Right ventricle myocardium inferior (tissue), 1 donor: ENCODE measurements at places on chromosomes 5 and 9. TPM values are rescaled to one million over a fixed set of nuclear protein-coding genes. Genes with fewer than 3 reads are reported as not detected.

GRCh38 chr5:36334315-36334714 lies 32.6 kb upstream of the RANBP3L start:
- DNase-seq: no peak

TMC1 gene
- not detected for total RNA-seq

GRCh38 chr9:105141146-105141975 lies 103.1 kb upstream of the SLC44A1 start:
- DNase-seq: no peak

CD180 gene
- total RNA-seq: 1.6 TPM

SYNPO gene
- 587 TPM for total RNA-seq

PCDH12 gene
- 10.4 TPM for total RNA-seq

ALDH1A1 gene
- total RNA-seq: 25.7 TPM

INSYN2B gene
- 0.87 TPM for total RNA-seq

TAF1L gene
- total RNA-seq: not detected

IL4 gene
- not detected for total RNA-seq
